ENCODE measurements at places on chromosomes 6 and 20.

- no peak overlapping the region for H3K27ac ChIP-seq
- no peaks in the 10 kb centered on the region for H3K36me3 ChIP-seq
- H3K4me1 ChIP-seq, result no peaks in the 10 kb centered on the region
- peaks cover 13% of the 10 kb centered on the region for H3K27me3 ChIP-seq
- no peak for DNase-seq
- H3K4me3 ChIP-seq, result no peak overlapping the region
Measured at GRCh38 chr6:170025935-170026750, 264.7 kb downstream of the DLL1 start.

- H3K4me3 ChIP-seq, result no peak overlapping the region
- H3K27me3 ChIP-seq, result no peaks in the 10 kb centered on the region
- H3K27ac ChIP-seq, result no peak overlapping the region
- peaks cover 22% of the 10 kb centered on the region for H3K4me1 ChIP-seq
Measured at GRCh38 chr6:36094753-36095496, 35.4 kb upstream of the MAPK13 start.

GRCh38 chr6:12578751-12579150 is 137.8 kb upstream of the PHACTR1 start:
- H3K4me1 ChIP-seq, result no peaks in the 10 kb centered on the region
- H3K27ac ChIP-seq, result no peak overlapping the region
- DNase-seq, result no peak
- no peaks in the 10 kb centered on the region for H3K36me3 ChIP-seq

DNA sequence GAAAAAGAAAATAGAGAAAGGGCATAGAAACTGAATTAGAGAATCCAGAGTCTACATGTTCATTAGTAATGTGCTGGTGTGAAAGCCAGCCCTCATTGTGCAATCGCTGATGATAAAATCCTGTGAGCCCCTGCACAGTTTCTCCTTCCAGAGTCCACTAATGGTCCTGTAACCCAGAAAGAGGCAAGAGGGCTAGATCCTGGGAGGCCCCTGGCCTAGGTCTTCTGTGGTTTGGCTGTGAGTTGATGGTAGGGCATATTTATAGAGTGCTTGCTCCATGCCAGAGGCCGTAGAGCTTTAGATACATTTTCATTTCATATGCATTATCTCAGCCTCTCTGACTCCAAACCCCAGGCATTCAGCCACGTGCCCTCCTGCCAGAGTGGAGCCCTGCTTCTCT is 94.9 kb upstream of the MTHFD1L start:
- no peak overlapping the region for H3K4me3 ChIP-seq
- H3K36me3 ChIP-seq, result no peaks in the 10 kb centered on the region
- peaks cover 4% of the 10 kb centered on the region for H3K27me3 ChIP-seq
- no peak for DNase-seq

DNA sequence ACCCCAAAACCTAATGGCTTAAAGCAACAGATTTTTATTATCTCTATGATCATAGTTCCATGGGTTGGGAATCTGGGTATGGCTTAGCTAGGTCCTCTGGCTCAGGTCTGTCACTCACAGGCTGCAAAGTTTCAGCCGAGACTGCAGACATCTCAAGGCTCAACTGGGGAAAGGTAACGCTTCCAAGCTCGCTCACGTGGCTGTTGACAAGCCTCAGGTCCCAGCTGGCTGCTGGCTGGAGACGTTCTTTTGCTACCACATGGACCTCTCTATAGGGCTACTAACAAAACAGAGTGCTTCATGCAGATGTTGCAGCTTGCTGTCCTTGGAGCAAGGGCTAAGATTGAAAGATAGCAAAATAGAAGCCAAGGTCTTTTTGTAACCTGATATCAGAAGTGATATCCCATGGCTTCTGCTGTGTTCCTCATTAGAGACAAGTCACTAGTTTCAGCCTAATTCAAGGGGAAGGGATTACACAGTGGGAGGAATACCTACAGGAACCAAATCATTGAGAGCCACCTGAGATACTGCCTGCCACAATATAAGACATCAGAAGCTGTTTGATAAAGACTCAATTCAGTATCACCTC is 6.6 kb downstream of the HTR1E start:
- H3K36me3 ChIP-seq, result no peaks in the 10 kb centered on the region
- DNase-seq, result no peak
- H3K4me1 ChIP-seq, result no peaks in the 10 kb centered on the region
- no peak overlapping the region for H3K4me3 ChIP-seq
- H3K27me3 ChIP-seq, result peaks cover 5% of the 10 kb centered on the region

GRCh38 chr6:136593748-136594490 is 43.7 kb upstream of the MAP7 start:
- H3K27ac ChIP-seq, result peak overlapping the region; percentile 86
- peaks cover 62% of the 10 kb centered on the region for H3K36me3 ChIP-seq
- H3K4me3 ChIP-seq, result peak overlapping the region; percentile 54
- peaks cover 20% of the 10 kb centered on the region for H3K4me1 ChIP-seq
- H3K27me3 ChIP-seq, result no peaks in the 10 kb centered on the region
- DNase-seq, result peak; percentile 75

DNA sequence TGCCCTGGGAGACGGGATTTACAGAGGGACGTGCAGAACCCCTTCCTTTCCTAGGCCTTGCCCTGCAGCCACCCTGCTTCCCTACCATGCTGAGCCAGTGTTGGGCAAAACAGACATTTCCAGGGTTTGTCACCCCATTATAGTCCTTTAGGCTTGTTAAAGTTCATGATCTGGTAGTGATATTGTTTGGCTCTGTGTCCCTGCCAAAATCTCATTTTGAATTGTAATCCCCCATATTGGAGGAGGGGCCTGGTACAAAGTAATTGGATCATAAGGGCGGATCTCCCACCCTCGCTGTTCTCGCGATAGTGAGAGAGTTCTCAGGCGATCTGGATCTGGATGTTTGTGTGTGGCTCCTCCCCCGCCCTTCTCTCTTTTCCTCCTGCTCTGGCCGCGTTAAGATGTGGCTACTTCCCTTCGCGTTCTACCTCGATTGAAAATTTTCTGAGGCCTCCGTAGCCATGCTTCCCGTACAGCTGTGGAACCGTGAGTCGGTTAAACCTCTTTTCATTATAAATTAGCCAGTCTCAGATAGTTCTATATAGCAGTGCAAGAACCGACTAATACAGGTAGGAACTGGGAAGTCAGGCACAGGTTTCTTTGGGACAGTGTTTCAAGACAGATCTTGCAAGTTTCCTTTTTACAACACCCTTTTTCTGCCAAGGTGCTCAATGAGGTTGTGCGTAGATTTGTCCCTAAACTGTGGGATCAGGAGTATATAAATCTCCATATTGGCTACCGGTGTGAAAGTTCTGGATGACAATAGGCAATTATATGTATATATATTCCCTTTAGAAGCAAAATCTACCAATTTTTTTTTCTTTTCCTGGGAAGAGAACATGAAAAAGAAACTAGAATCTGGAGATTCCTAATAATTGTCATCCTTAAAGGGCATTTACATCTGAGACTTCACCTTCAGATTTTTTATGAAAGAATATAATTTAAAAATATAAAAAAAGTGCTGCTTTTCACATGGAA is 152.1 kb downstream of the SAMD5 start:
- no peak overlapping the region for H3K4me3 ChIP-seq
- H3K36me3 ChIP-seq, result no peaks in the 10 kb centered on the region
- H3K27me3 ChIP-seq, result no peaks in the 10 kb centered on the region
- no peak overlapping the region for H3K27ac ChIP-seq
- H3K4me1 ChIP-seq, result no peaks in the 10 kb centered on the region

- H3K4me3 ChIP-seq, result no peak overlapping the region
- DNase-seq, result no peak
- H3K4me1 ChIP-seq, result peaks cover 25% of the 10 kb centered on the region
- H3K27ac ChIP-seq, result peak overlapping the region; percentile 41
Measured at GRCh38 chr6:105492706-105493673, 90.1 kb upstream of the PREP start.

DNA sequence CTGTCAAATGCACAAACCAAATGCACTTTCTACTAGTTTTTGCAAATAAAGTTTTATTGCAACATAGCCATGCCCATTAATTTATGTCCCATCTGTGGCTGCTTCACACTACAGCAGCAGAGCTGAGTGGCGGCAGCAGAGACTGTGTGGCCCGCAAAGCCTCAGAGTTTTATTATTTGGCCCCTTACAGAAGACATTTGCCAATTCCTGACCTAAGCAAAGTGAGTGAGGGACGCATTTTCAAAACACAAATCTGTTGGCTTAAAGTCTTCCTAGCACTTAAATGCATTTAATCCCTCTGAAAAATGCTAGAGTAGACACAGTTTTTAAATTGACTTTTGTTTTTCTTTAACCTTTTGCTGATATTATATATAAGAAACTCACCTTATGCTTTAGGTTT is 126.4 kb downstream of the PHACTR3 start:
- no peak overlapping the region for H3K27ac ChIP-seq
- DNase-seq, result no peak
- H3K4me1 ChIP-seq, result no peaks in the 10 kb centered on the region
- no peaks in the 10 kb centered on the region for H3K36me3 ChIP-seq
- H3K27me3 ChIP-seq, result no peaks in the 10 kb centered on the region
- H3K4me3 ChIP-seq, result no peak overlapping the region

- no peak overlapping the region for H3K27ac ChIP-seq
- no peak overlapping the region for H3K4me3 ChIP-seq
- H3K4me1 ChIP-seq, result peaks cover 30% of the 10 kb centered on the region
- H3K27me3 ChIP-seq, result no peaks in the 10 kb centered on the region
- DNase-seq, result no peak
Measured at GRCh38 chr6:26300828-26301227, 64.2 kb upstream of the BTN3A2 start.

DNA sequence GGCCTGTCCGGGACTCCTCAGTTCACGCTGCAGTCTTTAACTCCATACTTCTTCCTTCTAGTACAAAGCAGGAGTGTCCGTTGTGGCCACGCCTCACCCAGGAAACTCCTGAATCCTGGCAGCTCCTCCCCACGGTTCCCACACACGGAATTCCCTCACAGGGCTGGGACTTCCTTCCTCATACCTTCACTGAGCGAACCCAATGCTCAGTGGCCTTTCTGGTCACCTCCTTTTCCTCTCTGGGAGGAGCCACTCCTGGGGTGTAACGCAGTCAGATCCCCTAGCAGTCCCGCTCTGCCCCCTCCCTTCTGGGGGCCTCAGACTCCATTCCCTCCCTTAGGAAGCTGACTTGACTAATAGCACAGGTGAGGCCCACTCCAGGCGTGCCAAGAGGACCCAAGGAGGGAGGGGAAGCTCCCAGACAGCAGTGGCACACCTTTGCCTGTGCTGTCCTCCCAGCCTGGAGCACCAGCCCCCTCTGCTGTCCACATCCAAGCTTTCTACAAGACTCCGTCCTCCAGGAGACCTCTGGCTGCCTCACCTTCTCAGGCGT is at the start of gene SLC52A3:
TSS of gene SLC52A3 (minus strand) at position 75 of the 553 bp plus-strand sequence. CDS start 2,726 bp downstream, outside the sequence.
- no peaks in the 10 kb centered on the region for H3K4me1 ChIP-seq
- no peak within 1 kb of the TSS for H3K4me3 ChIP-seq
- H3K27ac ChIP-seq, result no peak within 1 kb of the TSS

- no peak for DNase-seq
- no peaks in the 10 kb centered on the region for H3K36me3 ChIP-seq
- no peaks in the 10 kb centered on the region for H3K27me3 ChIP-seq
- no peak overlapping the region for H3K27ac ChIP-seq
Measured at GRCh38 chr20:17236766-17237165, 9.9 kb downstream of the PCSK2 start.

GRCh38 chr20:815914-816606 is 17.5 kb upstream of the FAM110A start:
- H3K27me3 ChIP-seq, result peaks cover 5% of the 10 kb centered on the region
- peak; percentile 55 for DNase-seq
- H3K36me3 ChIP-seq, result no peaks in the 10 kb centered on the region
- no peaks in the 10 kb centered on the region for H3K4me1 ChIP-seq

- DNase-seq, result no peak
- H3K27ac ChIP-seq, result no peak overlapping the region
- H3K4me3 ChIP-seq, result no peak overlapping the region
- H3K4me1 ChIP-seq, result no peaks in the 10 kb centered on the region
Measured at GRCh38 chr20:574297-574942, 30.8 kb upstream of the CSNK2A1 start.

- no peak overlapping the region for H3K4me3 ChIP-seq
- H3K27me3 ChIP-seq, result no peaks in the 10 kb centered on the region
- H3K4me1 ChIP-seq, result peaks cover 1% of the 10 kb centered on the region
- H3K27ac ChIP-seq, result no peak overlapping the region
- H3K36me3 ChIP-seq, result peaks cover 23% of the 10 kb centered on the region
- no peak for DNase-seq
Measured at GRCh38 chr6:75234126-75234865, 9.3 kb downstream of the COX7A2 start.

DNA sequence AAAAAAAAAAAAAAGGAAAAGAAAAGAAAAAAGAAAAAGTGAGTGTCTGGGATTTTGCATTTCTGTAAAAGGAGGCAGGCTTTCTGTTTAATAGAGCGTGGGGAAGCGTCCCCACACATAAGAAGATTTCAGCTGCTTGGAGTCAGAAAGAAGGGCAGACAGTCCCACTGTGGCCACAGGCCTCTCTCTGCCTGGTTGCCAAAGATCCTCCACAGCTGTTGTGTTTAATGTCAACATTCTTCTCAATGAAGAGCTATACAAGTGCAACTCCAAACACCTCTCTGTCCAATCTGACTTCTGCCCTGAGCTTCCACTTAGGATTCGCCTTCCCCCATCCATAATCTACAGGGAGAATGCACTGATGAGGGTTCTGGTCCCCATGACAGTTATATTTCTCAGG is 64.3 kb upstream of the MLN start:
- peaks cover 38% of the 10 kb centered on the region for H3K27me3 ChIP-seq
- no peak overlapping the region for H3K4me3 ChIP-seq
- peaks cover 4% of the 10 kb centered on the region for H3K4me1 ChIP-seq
- no peaks in the 10 kb centered on the region for H3K36me3 ChIP-seq
- DNase-seq, result no peak

GRCh38 chr20:53643031-53643832 is 49.6 kb upstream of the ZNF217 start:
- peak overlapping the region; percentile 80 for H3K4me3 ChIP-seq
- H3K36me3 ChIP-seq, result no peaks in the 10 kb centered on the region
- peak; percentile 67 for DNase-seq

- H3K4me1 ChIP-seq, result peaks cover 55% of the 10 kb centered on the region
- DNase-seq, result peak; percentile 35
- H3K27me3 ChIP-seq, result peaks cover 3% of the 10 kb centered on the region
- H3K27ac ChIP-seq, result peak overlapping the region; percentile 83
- H3K4me3 ChIP-seq, result peak overlapping the region; percentile 52
Measured at GRCh38 chr20:23142162-23143050, 56.3 kb upstream of the CD93 start.

DNA sequence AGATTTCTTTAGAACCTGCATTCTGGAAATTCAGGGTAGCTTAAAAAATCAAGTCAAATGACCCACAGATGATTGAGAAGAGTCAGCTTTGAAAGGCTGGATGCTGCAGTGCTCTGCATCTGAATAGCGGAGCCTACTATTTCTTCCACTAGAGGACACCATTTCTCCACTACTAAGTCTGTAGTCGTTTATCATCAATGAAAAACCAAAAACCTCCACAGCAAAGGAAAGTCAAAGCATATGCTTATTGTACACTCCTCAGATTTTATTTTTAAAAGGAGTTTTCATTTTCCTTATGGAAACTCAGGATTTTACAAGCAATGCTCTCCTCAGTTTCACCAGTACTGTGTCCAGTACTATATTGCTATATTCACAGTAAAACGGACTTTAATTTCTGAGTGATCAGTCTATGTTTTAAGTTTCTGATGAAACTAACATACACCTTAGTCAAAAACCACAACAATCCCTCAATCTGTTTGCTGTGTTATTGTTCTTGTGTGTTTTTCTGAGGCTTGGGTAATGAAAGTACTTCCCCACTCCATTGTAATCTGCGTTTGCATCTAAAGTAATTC is 50.5 kb upstream of the ENPP5 start:
- H3K4me3 ChIP-seq, result no peak overlapping the region
- H3K27me3 ChIP-seq, result peaks cover 20% of the 10 kb centered on the region
- H3K27ac ChIP-seq, result no peak overlapping the region
- DNase-seq, result no peak
- no peaks in the 10 kb centered on the region for H3K36me3 ChIP-seq
